Kidney (tissue), 22 donors: ENCODE measurements at places on chromosomes 2 and 18. TPM values are rescaled to one million over a fixed set of nuclear protein-coding genes. Genes with fewer than 3 reads are reported as not detected.

DNA sequence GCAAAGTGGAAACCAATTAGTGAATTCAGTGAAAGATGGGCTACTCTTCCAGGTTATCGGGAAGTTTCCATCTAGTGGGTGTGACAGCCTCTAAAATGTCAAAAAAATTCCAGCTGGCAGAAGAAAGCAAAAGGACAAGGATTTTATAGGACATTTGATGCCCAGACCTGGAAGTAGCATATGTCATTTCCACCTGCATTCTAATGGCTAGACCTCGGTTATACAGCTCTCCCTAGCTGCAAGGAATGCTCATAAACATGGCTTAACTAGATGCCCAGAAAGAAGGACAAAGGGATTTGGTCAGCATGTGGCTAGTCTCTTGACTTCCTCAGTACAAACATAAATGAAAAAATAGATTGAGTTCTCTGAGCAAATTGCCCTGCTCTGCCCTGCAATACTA, 215.4 kb downstream of the NYAP2 start:
- DNase-seq, result no peak

The ST3GAL5 gene
- 7.0 TPM for polyA plus RNA-seq

- DNase-seq, result no peak
These were observed 486.3 kb downstream of the NR4A2 start for GRCh38 chr2:155846259-155846658.

GRCh38 chr2:229205704-229206103, 65.4 kb downstream of the PID1 start:
- DNase-seq, result no peak

DNA sequence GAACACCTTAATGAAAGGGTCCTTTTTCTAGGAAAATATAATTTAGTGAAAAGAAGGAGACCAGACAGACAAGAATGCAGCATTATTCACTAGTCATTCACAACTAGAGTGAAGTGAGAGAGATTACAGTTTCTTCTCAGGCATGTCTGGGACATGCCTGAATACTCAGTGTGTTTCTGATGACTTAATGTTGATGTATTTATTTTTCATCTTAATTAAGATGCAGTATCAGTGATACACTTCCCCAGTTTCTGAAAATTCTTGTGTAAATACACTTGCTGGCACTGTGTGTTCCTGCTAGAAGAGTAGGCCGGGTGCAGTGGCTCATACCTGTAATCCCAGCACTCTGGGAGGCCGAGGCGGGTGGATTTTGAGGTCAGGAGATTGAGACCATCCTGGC, 143.6 kb downstream of the MYO3B start:
- DNase-seq, result no peak

DNA sequence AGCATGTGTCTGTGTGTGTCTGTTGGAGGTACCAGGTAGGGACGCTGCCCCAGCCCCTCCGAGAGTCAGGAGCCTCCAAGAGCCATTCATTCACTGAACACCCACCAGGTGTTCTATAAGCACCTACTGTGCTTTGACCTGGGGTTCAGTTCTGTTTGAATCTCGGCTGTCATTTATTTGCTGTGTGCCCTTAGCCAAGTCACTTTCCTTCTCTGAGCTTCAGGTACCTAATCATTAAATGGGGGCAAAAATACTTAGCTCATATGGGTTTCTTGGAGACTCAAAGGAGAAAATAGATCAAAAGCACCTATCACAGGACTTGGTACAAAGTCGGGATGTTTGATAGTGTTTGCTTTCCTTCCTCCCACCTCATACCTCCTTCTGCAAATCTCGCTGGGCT, 13.2 kb downstream of the ASIC4 start:
- DNase-seq, result no peak

The CD207 gene
- not detected for polyA plus RNA-seq

DNA sequence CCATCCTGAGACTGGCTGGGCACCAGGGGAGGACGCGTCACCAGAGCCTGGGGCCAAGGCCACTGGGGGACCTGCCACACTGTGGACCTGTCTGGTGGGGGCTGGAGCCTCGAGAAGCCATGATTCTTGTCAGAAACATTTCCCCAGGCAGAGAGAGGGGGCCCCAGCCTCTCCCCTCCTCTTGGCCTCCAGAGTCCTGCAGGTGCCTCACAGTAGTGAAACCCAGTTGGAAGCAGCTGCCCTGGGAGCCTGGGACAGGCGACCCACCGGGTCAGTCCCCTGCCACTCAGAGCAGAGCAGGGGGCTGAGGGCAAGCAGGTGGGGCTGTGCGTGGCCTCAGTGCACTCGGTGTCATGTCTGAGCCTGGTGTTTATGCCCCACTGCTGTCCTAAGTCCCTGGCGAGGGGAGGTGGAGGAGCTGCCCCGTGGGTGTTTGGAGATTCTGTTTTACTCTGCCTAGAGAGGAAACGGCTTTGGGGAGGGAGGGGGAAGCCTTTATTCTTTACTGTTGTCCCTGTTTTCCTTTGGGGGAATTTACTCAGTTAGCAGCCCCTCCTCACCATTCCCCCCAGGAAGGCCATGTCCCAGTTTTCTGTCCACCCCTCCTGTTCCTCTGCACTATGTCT, 7.7 kb downstream of the OXER1 start:
- no peak for DNase-seq

The TXNDC2 gene
- not detected for polyA plus RNA-seq
